ENCODE measurements at places on chromosomes 3 and 15.

DNA sequence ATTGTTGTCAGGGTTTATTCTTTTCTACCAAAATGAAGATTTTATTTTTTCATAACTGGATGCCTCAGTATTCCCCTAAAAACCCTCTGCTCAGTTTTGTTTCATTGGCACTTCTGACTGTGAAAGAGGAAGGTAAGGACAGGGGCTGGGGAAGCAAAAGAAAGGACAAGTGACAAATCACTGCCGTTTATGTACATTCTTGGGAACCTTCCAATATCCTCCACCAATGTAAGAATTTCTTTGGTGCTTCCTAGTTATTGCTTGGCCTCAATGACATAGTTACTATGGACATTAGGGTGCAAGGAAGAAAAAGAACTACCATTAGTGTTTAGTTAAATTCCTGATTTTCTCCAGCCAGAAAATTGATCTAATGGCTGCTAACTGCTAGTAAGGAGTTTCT lies 131.0 kb upstream of the C15orf61 start:
- DNase-seq = no peak

GRCh38 chr3:182165234-182165633 lies 453.5 kb downstream of the SOX2 start:
- DNase-seq = no peak

GRCh38 chr15:56530157-56530556 lies 65.2 kb upstream of the MNS1 start:
- no peak for DNase-seq

DNA sequence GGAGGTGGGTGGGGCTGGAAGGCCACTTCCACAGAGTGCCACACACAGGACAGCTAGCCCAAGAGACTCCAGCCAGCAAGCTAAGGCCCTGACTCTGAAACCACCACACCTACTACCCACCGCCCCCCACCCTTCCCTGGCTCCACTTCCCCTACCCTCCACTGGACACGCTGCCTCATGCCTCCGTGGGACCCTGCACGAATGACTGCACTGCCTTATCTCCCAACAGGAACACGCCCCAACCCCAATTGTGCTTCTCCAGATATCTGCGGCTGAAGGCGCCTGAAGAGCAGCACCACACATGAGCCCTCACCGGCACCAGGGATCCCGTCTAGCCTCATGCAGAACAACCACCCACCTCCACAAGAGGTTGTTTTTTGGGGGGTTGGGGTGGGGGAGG lies 2.7 kb downstream of the LINGO1 start:
- DNase-seq = no peak

GRCh38 chr3:49255718-49256511 lies 21.1 kb downstream of the C3orf62 start:
- no peak for DNase-seq

GRCh38 chr3:15292765-15293522 lies 39.4 kb downstream of the SH3BP5 start:
- DNase-seq = no peak

DNA sequence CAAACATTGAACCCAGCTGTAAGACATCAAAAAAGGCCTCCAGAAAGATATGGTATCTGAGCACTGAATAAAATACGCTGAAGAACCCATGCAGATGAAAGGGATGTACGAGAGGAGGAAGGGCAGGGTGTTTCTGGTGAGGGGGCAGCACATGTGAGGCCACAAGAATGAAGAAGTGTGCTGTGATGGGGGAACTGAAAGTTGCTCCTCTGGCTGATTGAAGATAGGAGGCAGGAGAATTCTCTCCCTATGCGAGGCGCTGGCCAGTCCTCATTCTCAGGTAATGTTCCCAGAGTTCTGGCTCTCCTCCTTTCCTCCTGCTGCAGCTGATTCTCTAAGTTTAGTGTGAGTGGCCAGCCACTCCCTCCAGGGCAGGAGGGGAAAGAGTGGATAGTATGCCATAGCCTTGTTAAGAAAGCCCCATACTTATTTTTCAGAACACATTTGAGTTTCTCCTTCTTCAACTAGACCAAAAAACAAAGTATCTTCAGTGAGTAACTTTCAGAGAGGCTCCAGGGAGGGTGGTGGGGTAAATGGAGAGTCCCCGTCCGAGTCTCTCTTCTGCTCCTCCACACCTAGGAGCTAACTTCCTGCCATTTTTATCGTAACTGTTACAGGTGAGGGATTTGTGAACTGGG lies 26.9 kb upstream of the MYO1E start:
- no peak for DNase-seq

GRCh38 chr15:82648257-82649103 lies 1.3 kb upstream of the CPEB1 start:
- no peak for DNase-seq

DNA sequence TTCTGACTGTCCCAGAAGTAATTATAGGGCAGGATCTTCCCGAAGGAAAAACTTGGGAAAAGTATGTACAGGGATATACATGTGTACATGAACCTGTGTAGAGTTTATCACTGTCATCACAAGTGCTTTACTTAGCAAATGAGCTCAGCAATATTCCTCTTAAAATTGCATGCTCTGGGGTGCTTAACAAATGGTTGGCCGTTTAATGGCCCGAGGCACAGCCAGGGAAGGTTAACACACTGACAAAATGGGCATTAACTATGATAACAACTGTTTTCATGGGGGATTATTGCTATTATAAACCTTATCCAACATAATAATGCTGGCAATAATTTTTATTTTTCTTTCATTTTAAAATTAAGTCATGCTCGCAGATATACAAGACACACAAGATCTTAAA lies 459.3 kb downstream of the TUSC7 start:
- DNase-seq = no peak

- DNase-seq = peak; percentile 24
Observed at GRCh38 chr15:98648654-98649471, 524 bp downstream of the IGF1R start.

GRCh38 chr3:45763303-45763675 lies 33.0 kb downstream of the SLC6A20 start:
- no peak for DNase-seq

Measured in activated CD4-positive, alpha-beta T cell treated with anti-CD3 and anti-CD28 coated beads for 24 hours (primary cell).